Adipose tissue (tissue), 3 donors: ENCODE measurements at places on chromosomes 16 and 17. TPM values are rescaled to one million over a fixed set of nuclear protein-coding genes. Genes with fewer than 3 reads are reported as not detected.

SCARF1 gene
- polyA plus RNA-seq, result 22.6 TPM

RHBDF1 gene
- polyA plus RNA-seq, result 12.2 TPM

CCDC200 gene
- not detected for polyA plus RNA-seq

ITGB4 gene
- polyA plus RNA-seq, result 8.0 TPM

KDM6B gene
- polyA plus RNA-seq, result 21.6 TPM

CASKIN1 gene
- polyA plus RNA-seq, result 0.35 TPM

CHD9NB gene
- 1.2 TPM for polyA plus RNA-seq

NPIPB6 gene
- 0.43 TPM for polyA plus RNA-seq

TP53TG3B gene
- polyA plus RNA-seq, result not detected

FGF11 gene
- 0.28 TPM for polyA plus RNA-seq

GDPD1 gene
- 0.46 TPM for polyA plus RNA-seq

CBX2 gene
- polyA plus RNA-seq, result 1.3 TPM

SECTM1 gene
- polyA plus RNA-seq, result 16.4 TPM

SLC9A5 gene
- polyA plus RNA-seq, result 1.6 TPM

FN3K gene
- polyA plus RNA-seq, result 14.1 TPM

XYLT2 gene
- 9.0 TPM for polyA plus RNA-seq

AATK gene
- polyA plus RNA-seq, result 3.9 TPM

AURKB gene
- 2.5 TPM for polyA plus RNA-seq

KRT9 gene
- not detected for polyA plus RNA-seq

ATP1B2 gene
- polyA plus RNA-seq, result 2.2 TPM

APRT gene
- 227 TPM for polyA plus RNA-seq

SLFN14 gene
- 0.11 TPM for polyA plus RNA-seq

PRSS21 gene
- polyA plus RNA-seq, result not detected

TBC1D3G gene
- polyA plus RNA-seq, result not detected

GINS2 gene
- polyA plus RNA-seq, result 0.22 TPM

ASGR2 gene
- polyA plus RNA-seq, result 4.3 TPM

DRC3 gene
- polyA plus RNA-seq, result 3.1 TPM

SLC16A6 gene
- polyA plus RNA-seq, result 0.56 TPM

PERCC1 gene
- 0.24 TPM for polyA plus RNA-seq

CCDC144A gene
- polyA plus RNA-seq, result 1.6 TPM

KRTAP9-8 gene
- not detected for polyA plus RNA-seq

LGALS9B gene
- 2.9 TPM for polyA plus RNA-seq

KRT24 gene
- polyA plus RNA-seq, result 0.22 TPM

KRTAP4-5 gene
- not detected for polyA plus RNA-seq

VPS4A gene
- 42.6 TPM for polyA plus RNA-seq

CCL3 gene
- 0.70 TPM for polyA plus RNA-seq

TLCD2 gene
- 15.0 TPM for polyA plus RNA-seq

KRT12 gene
- not detected for polyA plus RNA-seq

CRYBA1 gene
- polyA plus RNA-seq, result not detected

MYH8 gene
- polyA plus RNA-seq, result not detected

TPSAB1 gene
- 6.6 TPM for polyA plus RNA-seq

ARHGAP23 gene
- polyA plus RNA-seq, result 18.6 TPM

RHOT2 gene
- polyA plus RNA-seq, result 67.7 TPM

C17orf113 gene
- 0.12 TPM for polyA plus RNA-seq
